ENCODE measurements at places on chromosomes 4 and X.

DNA sequence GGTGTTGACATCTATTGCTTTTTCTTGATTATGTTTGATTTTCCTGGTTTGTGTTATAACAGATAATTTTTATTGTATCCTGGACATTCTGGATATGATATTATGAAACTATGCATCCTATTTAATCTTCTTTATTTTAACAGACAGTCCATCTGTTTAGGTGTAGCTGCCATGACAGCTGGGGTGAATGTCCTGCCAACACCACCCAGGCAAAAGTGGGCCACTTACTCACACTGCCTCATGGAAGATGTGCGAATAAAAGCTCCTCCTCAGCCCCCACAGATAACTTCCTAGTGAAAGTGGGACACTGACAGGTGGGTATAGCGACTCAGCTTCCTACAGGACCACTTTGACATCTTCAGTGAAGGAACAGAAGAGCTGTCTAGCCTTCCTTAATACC is 18.4 kb upstream of the CNKSR2 start:
- no peak for DNase-seq

GRCh38 chr4:107098401-107098800 is 62.3 kb upstream of the DKK2 start:
- no peak for DNase-seq

- no peak for DNase-seq
These were observed 30.3 kb upstream of the GLRB start for GRCh38 chr4:157045507-157046127.

DNA sequence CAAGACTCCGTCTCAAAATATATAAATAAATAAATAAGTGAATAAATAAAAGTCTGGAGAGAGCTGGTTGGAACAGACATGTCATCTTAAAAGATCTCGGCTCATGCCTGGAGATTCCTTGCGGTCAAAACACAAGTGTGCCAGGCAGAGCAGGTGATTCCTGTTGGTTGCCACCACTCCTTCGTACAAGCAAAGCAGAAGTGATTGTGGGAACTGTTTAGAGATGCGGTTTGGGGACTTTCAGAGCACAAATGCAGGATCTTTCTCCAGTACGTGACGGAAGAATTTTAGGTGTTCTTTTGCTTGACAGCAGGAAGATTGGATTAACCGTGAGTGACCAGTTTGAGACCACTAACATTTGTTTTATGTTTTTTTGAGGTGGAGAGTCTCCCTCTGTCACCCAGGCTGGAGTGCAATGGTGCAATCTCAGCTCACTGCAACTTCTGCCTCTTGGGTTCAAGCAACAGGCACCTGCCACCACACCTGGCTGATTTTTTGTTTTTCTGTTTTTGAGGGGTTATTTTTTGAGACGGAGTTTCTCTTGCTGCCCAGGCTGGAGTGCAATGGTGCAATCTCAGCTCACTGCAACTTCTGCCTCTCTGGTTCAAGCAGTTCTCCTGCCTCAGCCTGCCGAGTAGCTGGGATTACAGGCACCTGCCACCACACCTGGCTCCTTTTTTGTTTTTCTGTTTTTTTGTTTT is 2.8 kb upstream of the CRLF2 start:
- no peak for DNase-seq

DNA sequence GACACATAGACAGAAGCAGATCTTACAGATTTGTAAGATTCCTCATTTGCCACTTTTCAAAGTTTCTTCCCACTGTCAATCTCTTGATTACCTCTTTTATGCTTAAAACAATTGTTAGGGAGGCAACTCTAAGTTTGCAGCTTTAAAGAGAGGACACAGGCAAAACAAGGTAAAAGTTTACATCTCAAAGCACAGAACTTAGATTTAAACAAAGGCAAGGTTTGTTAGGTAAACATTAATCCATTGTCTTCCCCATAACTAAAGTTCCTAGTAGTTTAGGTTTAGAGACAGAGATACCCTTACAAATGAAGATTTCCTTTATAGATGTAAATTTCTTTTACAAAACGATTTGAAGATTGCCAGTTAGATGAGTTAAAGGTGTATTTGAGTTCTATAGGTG is 176.9 kb downstream of the AASDH start:
- no peak for DNase-seq

GRCh38 chr4:82890528-82890900 is 439 bp downstream of the SEC31A start:
- DNase-seq = no peak

DNA sequence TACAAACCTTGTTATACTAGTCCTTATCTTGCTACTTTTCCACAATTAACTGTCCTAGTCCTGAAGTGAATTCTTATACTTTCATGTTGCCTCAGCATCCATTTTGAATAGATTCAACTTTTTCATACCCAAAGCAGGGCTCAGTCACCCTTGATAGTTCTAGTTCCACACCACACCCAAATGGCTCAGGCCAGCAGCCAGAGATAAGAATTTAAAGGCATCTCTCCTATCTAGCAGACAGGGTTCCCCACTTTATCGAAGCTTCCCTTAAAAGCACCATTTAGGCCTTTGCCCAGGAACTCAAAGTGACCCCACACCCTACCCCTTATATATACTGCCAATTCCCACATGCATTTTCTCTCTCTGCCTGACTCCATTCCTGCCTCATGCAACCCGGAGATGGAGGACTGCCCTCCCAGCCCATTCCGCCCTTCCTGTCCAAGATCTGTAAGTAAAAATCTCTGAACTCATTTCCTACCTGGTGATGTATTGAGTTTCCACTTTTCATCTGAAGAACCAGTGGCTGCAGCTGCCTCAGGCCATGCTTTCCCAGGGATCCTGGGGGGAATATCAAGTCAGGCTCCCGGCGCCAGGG is 63.7 kb upstream of the TXK start:
- no peak for DNase-seq

Measured in natural killer cell (primary cell).